Activated CD4-positive, alpha-beta memory T cell treated with anti-CD3 and anti-CD28 coated beads for 36 hours (primary cell): ENCODE measurements at places on chromosomes 2 and 18.
A peak's percentile ranks its signal among the peaks of the same experiment; 100 is the strongest.

- no peak for DNase-seq
These were observed 41.5 kb downstream of the SLC38A11 start for GRCh38 chr2:164913640-164914350.

GRCh38 chr2:130728007-130728454 lies 839 bp upstream of the GPR148 start:
- DNase-seq, result peak; percentile 67

GRCh38 chr2:224210286-224211180 lies 171.4 kb upstream of the SERPINE2 start:
- no peak for DNase-seq

- no peak for DNase-seq
These were observed 22.2 kb upstream of the ATOH8 start for GRCh38 chr2:85731606-85732005.
